Stimulated activated CD4-positive, alpha-beta T cell treated with anti-CD3 and anti-CD28 coated beads, Interleukin-2, amount 100 ng/mL, for 4 hours (primary cell): ENCODE measurements at places on chromosomes 11 and 22.

GRCh38 chr11:91820709-91821108 lies 403.9 kb upstream of the FAT3 start:
- DNase-seq = no peak

DNA sequence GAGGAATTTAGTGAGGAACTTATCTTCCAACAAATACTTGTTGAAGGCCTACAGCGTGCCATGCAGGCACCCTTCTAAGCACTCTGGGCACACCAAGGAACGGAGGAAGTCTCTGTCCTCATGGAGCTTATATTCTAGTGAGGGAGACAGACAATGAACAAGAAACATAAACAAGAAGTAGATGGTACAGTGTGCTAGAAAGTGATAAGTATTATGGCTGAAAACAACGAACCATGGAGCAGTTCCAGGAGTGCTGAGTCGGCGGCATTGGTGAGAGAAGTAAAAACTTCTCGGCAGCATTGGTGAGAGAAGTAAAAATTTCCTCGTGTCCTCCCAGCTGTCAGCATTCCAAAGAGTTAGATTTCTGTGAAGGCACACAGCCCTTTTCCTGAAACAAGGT lies 53.2 kb downstream of the FAM76B start:
- DNase-seq = no peak

DNA sequence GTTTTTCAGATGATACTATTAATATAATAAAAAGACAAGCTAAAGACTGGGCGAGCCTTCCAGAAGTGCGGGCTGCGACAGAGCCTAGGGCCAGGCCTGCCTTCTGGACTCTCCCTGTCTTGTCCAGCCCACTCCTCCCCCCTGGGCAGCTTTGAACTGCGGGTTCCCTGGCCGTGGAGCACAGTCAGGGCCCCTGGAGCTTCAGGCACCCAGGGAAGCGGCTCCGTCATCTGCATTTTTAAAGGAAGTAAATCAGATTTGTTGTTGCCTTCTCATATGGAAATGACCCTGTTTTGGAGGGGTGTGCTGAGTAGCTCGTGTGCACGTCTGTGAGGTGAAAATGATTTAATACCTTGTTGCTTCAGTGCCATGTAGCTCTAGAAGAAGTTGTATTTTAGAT lies 265.3 kb downstream of the TBC1D22A start:
- DNase-seq = no peak

DNA sequence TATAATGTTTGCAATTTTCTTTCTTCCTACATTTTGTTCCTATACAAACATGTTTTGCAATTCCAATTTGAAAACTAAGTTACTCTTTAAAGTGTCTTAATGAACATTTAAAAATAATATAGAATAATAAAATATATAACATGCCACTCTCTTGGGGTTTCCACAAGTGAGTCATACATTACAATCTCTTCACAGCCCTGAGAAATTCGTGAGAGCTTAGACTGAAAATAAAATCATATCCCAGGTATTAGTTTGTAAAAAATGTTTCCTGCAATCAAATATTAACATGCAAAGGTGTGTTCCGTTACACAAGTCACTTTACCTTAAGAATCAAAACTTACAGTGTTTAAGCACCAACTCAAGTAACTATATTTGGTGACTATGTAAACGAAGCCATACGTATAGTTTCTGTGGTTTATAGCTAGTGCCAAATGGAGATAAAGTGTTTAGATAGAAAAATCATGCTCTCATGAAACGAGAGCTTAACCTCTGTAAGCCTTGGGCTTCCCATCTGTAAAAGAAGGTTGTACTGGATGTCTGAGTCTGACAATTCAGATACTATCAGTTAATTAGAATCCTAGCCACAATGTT lies 253.6 kb upstream of the ANO3 start:
- DNase-seq = no peak

DNA sequence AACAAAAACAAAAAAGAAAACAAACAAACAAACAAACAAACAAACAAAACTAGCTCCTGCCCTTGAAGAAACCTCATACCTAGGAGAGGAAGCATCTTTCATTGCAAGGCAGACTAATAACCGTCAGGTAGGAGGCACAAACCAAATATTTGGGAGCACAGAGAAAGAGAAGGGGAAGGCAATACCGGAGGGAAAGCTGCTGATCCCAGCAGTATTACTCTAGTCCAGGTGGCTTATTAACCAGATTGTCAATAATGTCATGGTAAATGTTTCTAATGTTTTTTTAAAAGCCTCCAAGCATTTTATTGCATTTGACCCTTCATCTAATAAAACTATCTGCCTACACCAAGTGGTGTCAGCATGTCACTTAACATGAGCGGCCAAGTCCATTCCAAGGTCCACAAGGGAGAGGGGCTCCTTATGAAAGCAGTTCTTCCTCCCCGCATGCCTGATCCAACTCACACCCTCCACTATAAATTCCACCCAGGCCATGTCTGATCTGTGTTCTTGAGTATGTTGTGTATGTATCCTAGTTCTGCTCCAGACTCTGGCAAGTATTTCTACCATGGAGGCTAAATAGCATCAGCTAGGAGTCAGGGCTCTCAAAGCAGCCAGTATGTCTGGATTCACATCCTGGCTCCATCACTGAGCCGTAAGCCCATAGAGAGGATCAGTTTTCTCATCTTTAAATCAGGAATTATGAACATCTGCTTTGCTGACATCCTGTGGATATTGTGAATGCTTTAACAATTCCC lies 208.1 kb upstream of the TENM4 start:
- no peak for DNase-seq

GRCh38 chr22:44338906-44339305 lies 26.2 kb upstream of the SHISAL1 start:
- DNase-seq = no peak

GRCh38 chr11:72989727-72990126 lies 152.4 kb downstream of the FCHSD2 start:
- DNase-seq = no peak

DNA sequence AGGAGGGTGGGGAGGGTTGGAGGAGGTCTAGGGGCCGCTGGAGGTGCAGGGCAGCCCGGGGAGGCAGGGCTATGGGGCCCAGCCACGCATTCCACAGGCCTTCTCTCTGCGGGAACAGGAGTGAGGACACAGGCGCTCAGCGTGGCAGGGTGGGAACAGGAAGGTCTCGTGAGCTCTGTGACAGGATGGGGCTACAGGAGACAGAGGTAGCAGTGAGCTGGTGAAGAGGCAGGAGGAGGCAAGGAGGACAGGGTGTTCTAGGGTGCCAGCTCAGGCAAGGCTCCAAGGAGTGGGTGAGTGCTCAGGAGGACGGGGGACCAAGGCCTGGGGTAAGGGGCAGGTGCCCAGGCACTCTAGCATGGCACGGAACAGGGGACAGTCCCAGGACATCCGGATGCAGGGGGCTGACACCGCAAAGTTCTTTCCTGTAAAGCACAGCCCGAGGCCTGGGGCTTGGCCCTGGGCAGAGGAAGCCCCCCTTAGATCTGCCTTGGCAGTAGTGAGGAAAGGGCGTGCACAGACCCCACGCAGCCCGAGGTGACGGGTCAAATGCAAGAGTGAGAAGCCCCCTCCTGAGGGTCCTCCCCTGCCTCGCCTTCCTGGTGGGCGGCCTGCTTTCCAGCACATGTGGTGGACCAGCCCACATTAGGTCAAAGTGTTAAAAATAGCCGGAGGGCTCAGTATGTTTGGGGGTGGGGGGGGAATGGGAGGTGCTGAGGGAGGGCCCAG lies 4.7 kb upstream of the NEAT1 start:
- no peak for DNase-seq

- no peak for DNase-seq
Measured at GRCh38 chr11:112523031-112523430, 262.4 kb upstream of the PLET1 start.

DNA sequence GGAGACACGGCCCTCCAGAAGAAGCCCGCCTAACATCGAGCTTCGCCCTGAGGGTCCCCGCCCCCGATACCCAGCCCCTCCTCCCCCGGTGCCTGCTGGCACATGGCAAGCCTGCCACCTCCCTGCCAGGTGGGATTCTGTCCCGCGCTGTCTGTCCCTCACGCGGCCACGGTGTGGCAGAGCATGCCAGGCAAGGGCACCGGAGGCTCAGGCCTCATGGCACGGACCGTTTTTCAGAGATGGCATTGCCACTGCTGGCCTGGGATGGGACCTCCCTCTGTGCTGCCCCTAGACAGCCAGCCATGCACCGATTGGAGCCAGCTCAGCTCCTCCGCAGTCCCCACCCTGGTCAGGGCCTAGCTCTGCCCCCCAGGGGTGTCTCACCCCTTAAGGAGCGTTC lies 19.4 kb downstream of the MRPL23 start:
- DNase-seq = no peak

- DNase-seq = no peak
Measured at GRCh38 chr11:128790196-128790595, 76.9 kb downstream of the KCNJ1 start.

GRCh38 chr22:37894939-37895670 lies 11.0 kb upstream of the MICALL1 start:
- DNase-seq = no peak

- no peak for DNase-seq
Measured at GRCh38 chr11:102382384-102382783, 35.4 kb downstream of the BIRC2 start.

DNA sequence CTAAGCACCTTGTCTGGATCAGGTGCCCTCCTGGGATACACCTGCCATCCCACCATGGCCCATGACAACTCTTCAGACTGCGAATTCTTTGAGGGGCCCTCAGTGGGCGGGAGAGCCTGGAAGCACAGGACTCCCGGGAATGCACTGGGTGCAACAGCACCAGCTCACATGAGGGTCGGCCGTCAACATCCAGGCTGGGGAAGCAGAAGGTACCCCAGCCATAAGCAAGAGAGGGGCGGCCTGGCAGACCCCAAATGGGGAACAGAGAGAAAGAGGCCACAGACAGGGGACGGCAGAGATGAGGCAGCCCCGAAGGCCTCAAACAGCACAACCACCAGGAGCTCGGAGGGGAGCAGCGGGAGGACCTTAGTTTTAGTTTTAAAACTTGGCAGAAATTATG lies 94.4 kb downstream of the PHF21B start:
- DNase-seq = no peak

DNA sequence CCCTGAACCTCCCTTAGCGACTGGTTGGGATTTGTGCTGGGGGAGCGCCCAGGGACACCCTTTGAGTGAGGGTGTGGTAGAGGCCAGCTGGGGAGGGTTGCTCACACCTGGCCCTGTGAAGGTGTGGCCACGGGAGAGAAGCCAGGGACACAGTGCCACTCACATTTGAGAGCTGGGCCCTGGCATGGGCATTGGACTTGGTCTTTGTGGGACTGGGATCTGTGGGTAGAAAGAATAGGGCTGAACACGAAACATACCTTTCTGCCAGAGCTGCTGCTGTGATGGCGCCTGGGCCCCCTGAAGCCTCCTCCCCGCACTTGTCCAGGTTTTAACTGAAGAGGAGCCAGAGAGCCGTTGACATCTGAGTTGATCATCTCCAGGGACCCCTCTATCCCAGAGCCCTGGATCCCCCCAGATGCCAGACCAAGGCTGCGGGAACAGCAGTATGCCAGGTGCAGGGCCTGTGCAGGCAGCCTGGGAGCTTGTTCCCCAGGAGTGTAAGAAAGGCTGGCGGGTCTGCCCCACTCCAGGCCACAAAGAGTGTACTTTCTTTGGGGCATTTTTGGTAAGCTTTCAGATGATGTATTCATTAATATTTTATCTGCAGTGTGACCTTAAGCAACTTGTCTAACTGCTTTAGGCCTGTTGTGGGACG lies 284.1 kb downstream of the TBC1D22A start:
- DNase-seq = no peak

GRCh38 chr11:19403196-19403895 lies 162.6 kb upstream of the E2F8 start:
- no peak for DNase-seq
